Gastroesophageal sphincter (tissue), 4 donors: ENCODE measurements at places on chromosomes 6 and 20. TPM values are rescaled to one million over a fixed set of nuclear protein-coding genes. Genes with fewer than 3 reads are reported as not detected.

GRCh38 chr20:34922654-34923381 is 32.8 kb downstream of the GSS start:
- peak; percentile 92 for ATAC-seq

DNA sequence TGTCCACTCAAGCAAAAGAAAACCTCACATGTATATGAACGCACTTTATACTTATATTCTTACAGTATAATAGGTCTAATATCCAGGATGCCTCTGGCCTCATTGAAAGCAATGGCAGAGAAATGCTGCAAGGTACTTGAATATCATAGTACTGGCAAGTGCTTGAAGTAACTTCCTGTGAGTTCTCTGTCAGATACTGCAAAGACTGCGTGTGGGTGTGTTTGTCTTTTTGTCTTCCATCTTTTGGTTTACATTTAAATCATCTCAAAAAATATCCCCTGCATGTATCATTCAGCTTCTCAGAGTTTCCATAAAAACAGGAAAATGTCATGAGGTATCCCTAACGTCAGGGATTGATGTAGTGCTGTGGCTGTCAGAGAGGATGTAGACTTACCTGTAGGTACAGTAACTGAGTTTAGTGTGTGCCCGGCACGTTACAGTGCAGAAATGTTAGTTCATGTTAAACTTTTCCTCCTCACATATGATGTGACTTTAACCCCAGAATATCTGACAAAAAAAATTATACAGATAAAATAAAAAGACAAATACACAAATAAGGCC is 184.3 kb downstream of the DST start:
- ATAC-seq: no peak

DNA sequence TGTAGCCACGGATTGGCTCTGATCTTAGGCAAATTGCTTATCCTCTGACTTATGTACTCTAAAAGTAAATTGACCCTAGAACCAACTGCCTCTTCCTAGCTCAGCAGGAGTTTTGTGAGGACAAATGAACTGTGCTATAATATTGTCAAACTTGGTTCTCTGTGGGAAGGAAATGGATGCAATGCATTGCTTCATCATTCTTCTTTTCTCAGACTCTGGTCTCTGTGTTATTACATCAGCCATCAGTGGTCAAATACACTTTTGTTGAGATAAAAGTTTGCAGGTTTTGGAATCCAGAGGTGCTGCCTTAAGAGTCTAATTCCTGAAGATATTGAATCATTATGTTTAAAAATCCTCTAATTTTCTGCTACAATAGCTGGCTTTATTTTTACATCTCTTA is 64.9 kb downstream of the SLC24A3 start:
- ATAC-seq: no peak

DNA sequence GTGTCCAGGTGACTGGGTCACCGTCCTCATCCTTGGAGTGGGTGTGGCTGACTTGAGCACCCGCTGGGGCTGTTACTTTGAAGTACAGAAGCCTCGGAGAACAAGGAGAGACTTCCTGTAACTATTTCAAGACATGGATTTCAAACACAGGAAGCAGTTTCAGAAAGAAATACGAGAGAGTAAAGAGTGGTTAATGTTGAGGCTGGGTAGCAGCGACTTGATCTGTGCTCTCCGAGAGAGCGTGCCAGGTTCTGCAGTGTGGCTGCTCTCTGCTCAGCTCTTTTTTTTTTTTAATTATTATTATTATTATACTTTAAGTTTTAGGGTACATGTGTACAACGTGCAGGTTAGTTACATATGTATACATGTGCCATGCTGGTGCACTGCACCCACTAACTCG is 17.5 kb upstream of the EFCAB8 start:
- no peak for ATAC-seq

DNA sequence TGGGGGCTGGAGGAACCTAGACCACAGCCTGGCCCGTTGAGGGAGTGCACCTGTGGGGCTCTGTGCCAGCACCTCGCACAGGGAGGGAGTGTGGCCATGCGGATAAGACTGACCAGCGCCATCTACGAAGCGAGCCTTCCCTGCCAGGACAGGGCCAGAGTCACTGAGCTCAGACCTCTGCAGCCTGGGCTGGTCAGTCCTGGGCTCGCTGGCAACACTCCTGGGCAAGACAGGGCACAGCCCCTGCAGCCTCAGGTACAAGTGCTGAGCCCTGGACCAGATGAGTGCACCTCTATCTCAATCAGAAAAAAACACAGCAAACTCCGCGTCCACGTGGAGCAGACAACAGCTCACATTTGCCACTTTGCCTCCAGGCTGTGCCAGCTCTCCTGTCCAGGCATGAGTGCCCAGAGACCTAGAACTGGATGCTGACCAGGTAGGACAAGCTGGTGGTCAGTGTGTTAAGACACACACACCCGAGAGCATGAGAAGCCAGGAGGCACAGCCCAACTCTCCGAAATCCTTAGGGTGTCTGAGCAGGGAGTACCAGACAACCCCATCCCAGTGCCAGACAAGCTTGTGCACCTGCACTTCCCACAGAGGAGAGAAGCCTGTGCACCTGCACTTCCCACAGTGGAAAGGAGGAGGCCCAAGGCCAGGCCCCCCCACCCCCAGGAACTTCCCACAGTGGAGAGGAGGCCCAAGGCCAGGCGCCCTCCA is 4.9 kb downstream of the ARFRP1 start:
- no peak for ATAC-seq

GRCh38 chr6:11414176-11414963 is 123.2 kb upstream of the TMEM170B start:
- no peak for ATAC-seq

GRCh38 chr6:105967917-105968602 is 118.1 kb upstream of the PRDM1 start:
- ATAC-seq: no peak

- no peak for ATAC-seq
Observed at GRCh38 chr6:37867756-37868446, 48.4 kb downstream of the ZFAND3 start.

GRCh38 chr6:14784596-14785492 is 461.0 kb upstream of the JARID2 start:
- ATAC-seq: no peak

GRCh38 chr6:108465098-108465495 is 95.6 kb upstream of the FOXO3 start:
- no peak for ATAC-seq

GRCh38 chr20:56212091-56212490 is 36.4 kb upstream of the MC3R start:
- ATAC-seq: no peak

GRCh38 chr6:16018626-16019025 is 110.3 kb upstream of the MYLIP start:
- ATAC-seq: no peak

GRCh38 chr20:63128956-63129355 is 87.0 kb downstream of the YTHDF1 start:
- ATAC-seq: no peak

GRCh38 chr6:168507297-168507696 is 66.3 kb downstream of the SMOC2 start:
- ATAC-seq: no peak

DNA sequence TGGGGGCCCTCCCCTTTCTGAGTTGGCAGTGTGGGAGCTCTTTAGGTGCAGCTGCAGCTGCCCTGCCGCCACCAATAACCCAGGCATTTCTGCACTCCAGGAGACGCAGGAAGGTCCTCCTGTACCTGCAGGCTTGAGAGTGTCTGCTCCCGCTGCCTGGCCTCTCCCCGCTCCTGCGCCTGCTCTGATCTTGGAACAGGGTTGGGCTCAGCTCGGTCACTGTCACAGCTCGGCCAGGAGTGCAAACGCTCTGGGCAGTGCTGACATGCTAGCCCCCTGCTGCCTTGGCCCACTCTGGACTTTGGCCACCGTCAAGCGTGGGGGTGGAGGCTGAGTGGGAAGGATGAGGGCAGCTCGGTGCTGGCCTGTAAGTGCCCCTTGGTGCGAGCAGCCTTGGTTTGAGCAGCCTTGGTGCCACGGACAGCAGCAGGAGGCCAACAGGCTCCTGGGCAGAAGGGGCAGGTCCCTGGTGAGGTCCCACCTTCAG is 738.1 kb upstream of the GJE1 start:
- no peak for ATAC-seq

DNA sequence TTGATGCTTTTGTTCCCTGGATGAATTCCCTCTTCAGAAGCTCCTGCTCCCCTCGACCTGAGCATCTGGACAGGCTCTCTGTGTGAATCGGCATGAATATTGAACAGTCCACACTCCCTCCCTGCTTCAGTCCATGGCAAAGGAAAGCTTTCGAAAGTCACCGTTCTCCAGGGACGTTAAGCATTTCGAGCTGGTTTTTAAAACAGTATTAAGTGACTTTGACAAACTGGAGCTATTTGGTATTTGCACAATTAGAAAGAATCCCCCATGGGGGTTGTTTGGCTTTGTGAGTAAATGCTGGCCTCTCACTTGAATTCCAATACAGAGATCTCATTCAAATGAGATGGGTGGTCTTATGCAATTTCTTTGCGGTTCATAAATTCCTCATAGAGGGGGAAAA is 85.3 kb upstream of the TIAM2 start:
- peak; percentile 39 for ATAC-seq

DNA sequence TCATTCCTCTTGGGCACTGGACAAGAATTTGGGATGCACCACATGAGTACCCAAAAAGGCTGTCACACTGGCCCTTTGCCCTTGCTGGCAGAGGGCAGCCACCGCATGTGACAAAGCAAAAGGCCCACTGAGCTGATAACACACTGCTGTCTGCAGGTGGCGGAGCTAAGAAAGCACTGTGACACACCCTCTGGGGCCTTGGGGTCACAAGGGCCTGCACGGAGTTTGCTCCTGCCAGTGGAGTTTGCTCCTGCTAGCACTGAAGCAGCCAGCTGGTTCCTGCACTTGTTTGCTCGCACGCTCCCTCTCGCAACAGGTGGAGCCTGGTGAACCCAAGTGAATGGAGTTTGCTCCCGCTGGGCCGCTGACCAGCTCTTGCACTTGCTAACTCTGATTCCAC is 132.6 kb downstream of the LCA5 start:
- no peak for ATAC-seq

- ATAC-seq: peak; percentile 66
Observed at GRCh38 chr20:50572938-50573777, 63.0 kb downstream of the PTPN1 start.

GRCh38 chr6:137159912-137160311 is 13.5 kb downstream of the IL22RA2 start:
- ATAC-seq: no peak

DNA sequence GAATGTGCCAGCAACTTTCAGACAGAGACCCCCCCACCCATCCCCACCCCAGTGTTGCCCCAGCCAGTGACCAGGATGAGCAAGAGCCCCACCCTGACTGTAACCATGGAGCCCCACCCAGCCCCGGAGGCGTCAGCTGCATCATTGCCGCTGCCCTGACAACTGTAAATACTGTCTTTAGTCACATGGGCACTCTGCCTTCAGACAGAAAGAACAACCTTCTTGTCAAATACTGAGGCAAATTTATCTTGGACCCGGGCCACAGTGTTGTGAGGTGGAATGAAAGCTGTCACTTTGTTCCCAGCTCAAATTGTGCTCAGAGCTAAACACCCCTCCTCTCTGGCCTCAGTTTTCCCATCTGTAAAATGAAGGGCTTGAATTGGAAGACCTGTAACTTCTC is 23.7 kb downstream of the MOCS3 start:
- no peak for ATAC-seq

DNA sequence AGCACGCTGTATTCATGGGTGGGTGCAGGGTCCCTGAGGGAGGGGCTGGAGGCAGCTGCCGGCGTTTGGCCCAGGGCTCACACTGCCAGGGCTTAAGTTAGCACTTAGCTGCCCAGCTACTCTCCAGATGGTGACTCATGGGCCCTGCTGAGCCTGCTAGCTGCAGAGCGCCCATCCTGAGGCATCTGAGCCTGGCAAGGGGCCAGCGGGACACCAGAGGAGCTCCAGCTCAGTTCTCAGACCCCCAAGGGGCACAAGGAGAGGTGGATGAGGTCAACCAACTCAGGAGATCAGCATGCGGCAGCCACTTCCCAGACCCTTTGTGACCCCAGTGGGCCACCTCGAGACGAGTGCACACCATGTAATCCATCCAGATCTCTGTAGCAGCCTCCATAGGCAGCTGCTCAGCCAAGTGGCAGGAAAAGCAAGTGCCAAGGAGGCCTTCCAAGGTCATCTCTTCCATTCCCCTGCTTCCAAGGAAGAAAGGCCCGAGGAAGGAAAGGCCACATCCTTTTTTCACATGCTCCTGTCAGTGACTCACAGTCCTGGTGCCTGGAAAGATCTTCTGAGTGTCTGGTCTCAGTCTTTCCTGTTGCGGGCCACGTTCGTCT is 35.3 kb downstream of the FOXP4 start:
- no peak for ATAC-seq

GRCh38 chr6:10149603-10150002 is 265.3 kb downstream of the TFAP2A start:
- no peak for ATAC-seq

DNA sequence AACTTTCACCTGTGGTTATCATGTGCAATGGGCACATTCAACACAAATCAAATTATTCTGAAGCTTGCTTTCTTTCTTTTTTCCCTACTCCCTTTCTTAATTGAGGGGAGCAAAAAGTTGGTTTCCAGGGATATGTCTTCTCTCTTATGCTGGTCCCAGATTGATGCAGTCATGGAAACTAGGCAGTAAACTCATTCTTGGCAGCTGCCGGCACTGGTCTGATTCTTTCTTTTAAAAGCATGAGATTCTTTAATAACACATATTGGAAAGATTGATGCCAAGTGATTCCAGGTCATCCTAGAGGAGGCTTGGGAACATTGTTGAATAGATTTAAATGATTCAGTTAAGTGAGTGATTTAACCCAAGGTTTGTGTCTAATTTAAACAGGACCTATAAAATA is 29.0 kb downstream of the PTPRA start:
- ATAC-seq: no peak

- no peak for ATAC-seq
Observed at GRCh38 chr6:106611030-106611429, 18.3 kb downstream of the RTN4IP1 start.

DNA sequence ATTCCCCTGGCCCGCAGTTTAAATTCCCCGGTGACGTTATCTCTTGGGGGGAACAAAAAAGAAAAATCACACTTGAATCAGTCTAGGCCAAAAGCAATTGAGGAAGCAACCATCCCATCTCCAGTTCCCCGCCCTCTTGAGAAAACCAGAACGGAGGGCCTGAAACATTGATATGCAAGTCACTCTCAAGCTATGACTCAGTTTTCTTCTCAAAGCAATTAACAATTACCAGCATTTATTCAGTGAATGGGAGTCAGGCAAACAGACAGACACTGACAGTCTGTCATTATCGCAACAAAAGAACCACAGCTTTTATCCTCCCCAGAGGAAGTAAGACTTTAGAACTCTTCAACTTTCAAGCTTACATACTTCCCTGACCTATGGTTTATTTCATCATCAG is 100.9 kb downstream of the OPRM1 start:
- no peak for ATAC-seq

GRCh38 chr20:62511300-62511914 is 35.6 kb upstream of the GATA5 start:
- ATAC-seq: no peak

Gene DNAAF9
- 38.3 TPM for total RNA-seq

Gene MTCH1
- 185 TPM for total RNA-seq

Gene ADGRF5
- total RNA-seq: 11.7 TPM

Gene BTNL2
- not detected for total RNA-seq

Gene BACH2
- 3.6 TPM for total RNA-seq

Gene MROH8
- 1.9 TPM for total RNA-seq

Gene C20orf144
- total RNA-seq: not detected

Gene RBPJL
- not detected for total RNA-seq

Gene PPP1R16B
- total RNA-seq: 10.0 TPM

Gene PTGIS
- total RNA-seq: 149 TPM

Gene CDSN
- not detected for total RNA-seq

Gene SPTLC3
- 6.3 TPM for total RNA-seq

Gene PNPLA1
- not detected for total RNA-seq

Gene PRDM1
- 2.7 TPM for total RNA-seq

Gene CUL7
- 10.9 TPM for total RNA-seq

Gene TPBG
- total RNA-seq: 96.7 TPM

Gene JPH2
- 173 TPM for total RNA-seq

Gene TRIM31
- not detected for total RNA-seq

Gene SEL1L2
- total RNA-seq: not detected

Gene BMP2
- 5.6 TPM for total RNA-seq
